Prostate gland (tissue), 2 donors: ENCODE measurements at places on chromosomes 6 and 20. TPM values are rescaled to one million over a fixed set of nuclear protein-coding genes. Genes with fewer than 3 reads are reported as not detected.

- no peak for DNase-seq
- no peak overlapping the region for H3K27ac ChIP-seq
- no peaks in the 10 kb centered on the region for H3K4me1 ChIP-seq
- no peaks in the 10 kb centered on the region for H3K27me3 ChIP-seq
These were observed 413.2 kb downstream of the CDH26 start for GRCh38 chr20:60371384-60371783.

- DNase-seq: no peak
- no peak overlapping the region for H3K27ac ChIP-seq
- no peak overlapping the region for H3K4me3 ChIP-seq
- H3K36me3 ChIP-seq: no peaks in the 10 kb centered on the region
- no peaks in the 10 kb centered on the region for H3K27me3 ChIP-seq
These were observed 546.0 kb upstream of the ARID1B start for GRCh38 chr6:156231026-156231765.

DNA sequence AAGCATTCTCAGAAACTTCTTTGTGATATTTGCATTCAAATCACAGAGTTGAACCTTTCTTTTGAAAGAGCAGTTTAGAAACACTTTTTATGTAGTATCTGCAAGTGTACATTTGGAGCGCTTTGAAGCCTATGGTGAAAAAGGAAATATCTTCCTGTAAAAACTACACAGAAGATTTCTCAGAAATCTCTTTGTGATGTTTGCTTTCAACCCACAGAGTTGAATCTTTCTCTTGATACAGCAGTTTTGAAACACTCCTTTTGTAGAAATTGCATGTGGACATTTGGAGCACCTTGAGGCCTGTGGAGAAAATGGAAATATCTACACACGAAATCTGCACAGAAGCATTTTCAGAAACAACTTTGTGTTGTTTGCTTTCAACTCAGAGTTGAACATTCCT, 612.3 kb upstream of the ZNF337 start:
- no peak overlapping the region for H3K4me3 ChIP-seq
- H3K27ac ChIP-seq: no peak overlapping the region
- no peaks in the 10 kb centered on the region for H3K36me3 ChIP-seq
- H3K27me3 ChIP-seq: no peaks in the 10 kb centered on the region
- H3K4me1 ChIP-seq: no peaks in the 10 kb centered on the region

GRCh38 chr6:142481466-142481865, 179.7 kb downstream of the ADGRG6 start:
- H3K27me3 ChIP-seq: no peaks in the 10 kb centered on the region
- H3K27ac ChIP-seq: no peak overlapping the region
- no peak for DNase-seq
- no peaks in the 10 kb centered on the region for H3K4me1 ChIP-seq
- H3K4me3 ChIP-seq: no peak overlapping the region
- H3K36me3 ChIP-seq: no peaks in the 10 kb centered on the region

DNA sequence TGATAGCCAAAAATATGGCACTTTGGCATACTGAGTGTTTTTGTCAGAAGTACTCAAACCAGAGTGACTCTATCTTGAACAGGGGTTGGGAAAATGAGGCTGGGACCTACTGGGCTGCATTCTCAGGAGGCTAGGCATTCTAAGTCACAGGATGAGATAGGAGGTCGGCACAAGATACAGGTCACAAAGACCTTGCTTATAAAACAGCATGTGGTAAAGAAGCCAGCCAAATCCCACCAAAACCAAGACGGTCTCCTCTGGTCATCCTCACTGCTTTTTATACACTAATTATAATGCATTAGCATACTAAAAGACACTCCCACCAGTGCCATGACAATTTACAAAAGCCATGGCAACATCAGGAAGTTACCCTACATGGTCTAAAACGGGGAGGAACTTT, 985.1 kb downstream of the HACE1 start:
- H3K4me1 ChIP-seq: no peaks in the 10 kb centered on the region
- no peak overlapping the region for H3K4me3 ChIP-seq
- H3K36me3 ChIP-seq: no peaks in the 10 kb centered on the region
- H3K27me3 ChIP-seq: no peaks in the 10 kb centered on the region

DNA sequence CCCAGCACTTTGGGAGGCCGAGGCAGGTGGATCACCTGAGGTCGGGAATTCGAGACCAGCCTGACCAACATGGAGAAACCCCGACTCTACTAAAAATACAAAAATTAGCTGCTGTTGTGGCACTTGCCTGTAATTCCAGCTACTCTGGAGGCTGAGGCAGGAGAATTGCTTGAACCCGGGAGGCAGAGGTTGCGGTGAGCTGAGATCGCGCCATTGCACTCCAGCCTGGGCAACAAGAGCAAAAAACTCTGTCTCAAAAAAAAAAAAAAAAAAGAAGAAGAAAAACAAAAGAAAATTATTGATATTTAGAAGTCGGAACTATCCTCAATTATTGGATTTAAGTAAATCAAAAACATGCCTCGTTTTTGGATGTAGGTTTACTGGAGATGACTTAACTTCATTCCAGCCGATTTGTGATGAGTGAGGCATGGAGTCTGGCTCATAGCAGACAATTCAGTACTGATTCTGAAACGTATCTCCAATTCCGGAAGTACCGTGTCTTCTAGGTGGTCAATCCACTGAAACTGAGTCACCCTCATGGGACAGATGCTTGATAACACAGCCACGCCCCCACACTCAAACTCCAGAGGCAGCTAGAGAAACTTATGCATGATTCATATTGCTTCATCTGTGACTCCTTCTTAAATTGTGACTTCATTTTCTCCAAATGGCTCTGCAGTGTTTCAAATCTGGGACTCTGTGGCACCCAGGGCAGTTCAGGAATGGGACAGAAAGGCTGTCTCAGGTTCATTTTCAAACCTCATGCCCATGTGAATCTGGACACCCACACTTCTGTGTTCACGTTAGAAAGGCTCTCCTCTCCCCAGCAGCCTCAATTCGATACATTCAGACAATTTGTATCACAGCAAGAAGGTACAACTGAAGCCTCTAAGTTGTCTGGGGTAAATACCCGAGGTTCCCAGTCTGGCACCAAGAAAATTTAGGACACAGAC, 110.4 kb upstream of the ARMC2 start:
- no peaks in the 10 kb centered on the region for H3K36me3 ChIP-seq
- no peak overlapping the region for H3K27ac ChIP-seq
- H3K27me3 ChIP-seq: no peaks in the 10 kb centered on the region
- no peaks in the 10 kb centered on the region for H3K4me1 ChIP-seq
- no peak for DNase-seq

GRCh38 chr20:40525351-40525750, 163.7 kb downstream of the MAFB start:
- no peaks in the 10 kb centered on the region for H3K27me3 ChIP-seq
- no peaks in the 10 kb centered on the region for H3K4me1 ChIP-seq
- H3K27ac ChIP-seq: no peak overlapping the region

ID1 gene
- total RNA-seq: 514 TPM

DNA sequence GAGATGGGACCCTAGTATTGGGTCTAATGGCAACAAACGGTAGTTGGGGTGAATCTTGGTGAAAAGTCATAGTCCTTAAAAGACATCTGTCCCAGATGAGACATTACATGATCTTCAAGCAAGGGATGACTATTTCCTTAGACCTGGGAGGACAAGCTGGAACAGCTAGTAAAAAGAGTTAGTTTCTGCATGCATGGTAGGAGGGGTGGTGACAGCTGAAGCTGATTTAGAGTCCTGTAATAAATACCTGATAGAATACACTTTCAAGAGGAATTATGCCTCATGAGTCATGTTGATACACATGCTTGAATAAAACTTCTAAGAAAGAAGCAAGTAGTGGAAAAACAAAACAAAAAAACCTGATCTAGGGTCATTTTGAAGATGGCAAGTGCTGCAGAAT, 247.4 kb downstream of the CD109 start:
- H3K27ac ChIP-seq: no peak overlapping the region
- DNase-seq: no peak
- no peaks in the 10 kb centered on the region for H3K4me1 ChIP-seq
- H3K36me3 ChIP-seq: no peaks in the 10 kb centered on the region

TREM2 gene
- total RNA-seq: 8.1 TPM

DNA sequence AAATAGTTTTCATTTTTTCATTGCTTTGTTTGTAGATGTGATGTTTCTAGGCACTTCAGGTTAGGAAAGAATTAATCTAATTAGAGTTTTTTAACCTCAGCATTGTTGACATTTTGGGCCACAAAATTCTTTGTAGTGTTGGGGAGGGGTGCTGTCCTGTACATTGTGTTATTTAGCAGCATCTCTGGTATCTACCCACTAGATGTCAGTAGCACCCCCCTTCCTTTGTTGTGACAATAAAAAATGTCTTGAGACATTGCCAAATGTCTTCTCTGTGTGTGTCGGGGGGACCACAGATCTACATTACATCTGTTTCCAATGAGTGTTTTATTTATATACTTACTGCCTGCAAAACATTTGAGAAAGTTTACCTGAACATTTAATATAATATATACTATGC, 45.6 kb downstream of the EYA4 start:
- no peak overlapping the region for H3K4me3 ChIP-seq
- H3K36me3 ChIP-seq: no peaks in the 10 kb centered on the region
- H3K27me3 ChIP-seq: no peaks in the 10 kb centered on the region
- DNase-seq: no peak
- H3K4me1 ChIP-seq: no peaks in the 10 kb centered on the region

BPIFA1 gene
- not detected for total RNA-seq

PDE10A gene
- total RNA-seq: 13.5 TPM

GRCh38 chr6:27161946-27162603, 85.4 kb upstream of the PRSS16 start:
- no peaks in the 10 kb centered on the region for H3K36me3 ChIP-seq
- no peak overlapping the region for H3K4me3 ChIP-seq
- no peak for DNase-seq
- H3K4me1 ChIP-seq: no peaks in the 10 kb centered on the region

GRCh38 chr20:49712118-49712517, 1.6 kb downstream of the B4GALT5 start:
- no peaks in the 10 kb centered on the region for H3K4me1 ChIP-seq
- H3K4me3 ChIP-seq: peak overlapping the region; percentile 99
- no peaks in the 10 kb centered on the region for H3K27me3 ChIP-seq

DNA sequence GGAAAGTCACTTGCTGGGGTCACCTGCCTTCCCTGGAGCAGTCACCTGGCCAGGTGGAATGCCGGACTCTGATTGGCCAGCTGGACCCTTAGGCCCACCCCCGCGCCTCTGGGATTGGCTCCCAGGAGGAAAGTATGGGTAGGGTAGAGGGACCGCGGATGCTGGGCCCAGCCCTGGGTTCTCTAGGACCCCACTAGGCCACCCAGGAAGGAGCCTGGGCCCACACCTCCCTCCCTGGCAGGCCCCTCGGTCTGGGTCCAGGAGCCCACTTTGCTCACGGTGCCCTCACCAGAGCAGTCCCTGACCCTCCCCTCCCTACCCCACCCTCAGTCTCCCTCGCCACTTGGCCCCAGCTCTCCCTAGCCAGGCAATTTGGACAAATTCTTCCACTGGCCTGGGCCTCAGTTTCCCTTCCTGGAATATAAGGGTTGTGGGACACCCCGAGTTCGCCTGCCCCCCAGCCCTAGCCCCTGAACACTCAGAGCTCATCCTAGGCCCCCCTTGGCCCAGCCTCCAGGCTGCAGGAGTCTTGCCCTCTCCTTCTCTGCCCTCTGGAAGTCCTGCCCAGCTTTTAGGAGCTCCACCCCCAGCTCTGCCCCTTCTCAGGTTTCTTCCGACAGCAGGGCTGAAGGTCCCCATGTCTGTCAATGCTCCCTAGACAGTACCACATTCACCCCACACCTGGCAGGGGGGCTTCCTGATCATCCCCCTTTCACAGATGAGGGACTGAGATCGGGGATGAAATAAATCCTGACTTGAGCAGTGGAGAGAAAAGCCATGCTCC, 299.6 kb downstream of the TAF4 start:
- no peak overlapping the region for H3K4me3 ChIP-seq
- H3K4me1 ChIP-seq: no peaks in the 10 kb centered on the region
- DNase-seq: no peak
- H3K27ac ChIP-seq: no peak overlapping the region
- H3K27me3 ChIP-seq: peaks cover 5% of the 10 kb centered on the region

FNDC1 gene
- total RNA-seq: 0.51 TPM

- H3K27ac ChIP-seq: no peak overlapping the region
- H3K27me3 ChIP-seq: no peaks in the 10 kb centered on the region
- H3K36me3 ChIP-seq: no peaks in the 10 kb centered on the region
- H3K4me1 ChIP-seq: no peaks in the 10 kb centered on the region
These were observed 52.5 kb downstream of the MAFB start for GRCh38 chr20:40636486-40636885.
